ENCODE measurements at places on chromosomes 16 and 17. TPM values are rescaled to one million over a fixed set of nuclear protein-coding genes. Genes with fewer than 3 reads are reported as not detected.

Gene TEKT1
- not detected for polyA plus RNA-seq

Gene SGSM2
- 1.8 TPM for polyA plus RNA-seq

Gene KRTAP9-1
- polyA plus RNA-seq: not detected

Gene CFAP52
- 0.82 TPM for polyA plus RNA-seq

Gene CHST5
- polyA plus RNA-seq: 0.14 TPM
